ENCODE measurements at places on chromosomes 7 and 10.

- DNase-seq: peak; percentile 38
These were observed at the start of gene CUX1 for GRCh38 chr7:101817471-101818286. CUX1 (plus strand) TSS chr7:101817626; CDS start chr7:101817640, 14 bp downstream.

GRCh38 chr7:21054427-21055112 is 267.9 kb upstream of the SP8 start:
- DNase-seq: no peak

DNA sequence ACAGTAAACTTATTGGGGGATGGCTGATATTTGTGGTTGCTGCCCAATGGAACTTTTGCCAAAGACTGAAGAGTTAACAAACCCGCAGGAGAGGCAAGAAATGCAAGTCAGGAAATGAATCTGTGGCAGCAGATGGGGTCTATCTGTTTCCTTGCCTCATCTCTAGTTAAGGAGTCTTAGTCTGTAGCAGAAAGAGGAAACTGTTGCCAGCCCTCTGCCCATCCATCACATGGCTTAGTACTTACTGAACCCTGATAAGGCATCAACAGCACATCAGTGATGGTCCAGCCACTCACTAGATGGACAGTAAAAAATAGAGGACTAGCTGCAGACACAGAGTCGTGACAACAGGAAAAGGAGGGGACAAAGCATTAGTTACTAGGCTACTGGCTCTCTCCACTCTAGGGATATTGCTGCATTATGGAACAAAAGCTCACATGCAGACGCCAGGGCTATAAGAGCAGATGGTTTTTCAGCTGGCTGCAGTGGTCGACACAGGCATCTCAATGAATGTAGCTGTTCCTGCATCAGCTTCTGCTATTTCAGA is 614.7 kb downstream of the PARD3 start:
- no peak for DNase-seq

DNA sequence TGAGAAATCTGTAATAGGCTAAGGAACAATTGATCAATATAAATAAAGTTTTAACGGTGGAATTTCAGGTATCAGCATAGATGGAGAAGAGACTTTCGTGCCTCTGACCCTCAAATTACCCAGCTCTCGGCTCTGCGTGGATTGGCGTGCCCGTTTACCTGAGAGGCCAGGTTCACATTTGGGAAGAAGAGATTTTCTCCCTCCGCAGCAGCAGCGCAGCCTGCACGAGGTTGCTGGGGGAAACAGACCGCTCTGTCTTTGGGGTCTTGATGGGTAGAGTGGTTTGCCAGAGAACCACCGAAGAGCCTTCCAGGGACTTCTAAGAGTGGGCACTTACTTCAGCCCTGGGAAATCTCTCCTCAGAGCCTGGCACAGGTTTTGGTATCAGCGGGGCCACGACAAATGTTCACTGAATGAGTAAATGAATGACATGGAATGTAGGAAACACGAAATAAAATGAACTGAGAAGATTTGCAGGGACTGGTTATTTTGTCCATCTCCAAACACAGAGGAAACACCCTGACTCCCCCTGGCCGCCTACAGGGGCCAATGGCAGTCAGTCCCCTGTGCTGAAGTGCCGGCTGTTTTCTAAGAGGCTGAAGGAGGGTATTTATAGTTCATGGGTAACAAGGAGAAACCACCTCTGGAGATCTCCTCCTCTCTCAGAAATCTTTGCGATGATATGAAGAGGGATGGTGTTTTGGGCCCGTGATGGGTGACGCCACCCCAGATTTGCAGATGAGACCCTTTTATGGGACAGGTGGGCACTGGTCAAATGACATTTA is 338.5 kb downstream of the ADARB2 start:
- DNase-seq: no peak

DNA sequence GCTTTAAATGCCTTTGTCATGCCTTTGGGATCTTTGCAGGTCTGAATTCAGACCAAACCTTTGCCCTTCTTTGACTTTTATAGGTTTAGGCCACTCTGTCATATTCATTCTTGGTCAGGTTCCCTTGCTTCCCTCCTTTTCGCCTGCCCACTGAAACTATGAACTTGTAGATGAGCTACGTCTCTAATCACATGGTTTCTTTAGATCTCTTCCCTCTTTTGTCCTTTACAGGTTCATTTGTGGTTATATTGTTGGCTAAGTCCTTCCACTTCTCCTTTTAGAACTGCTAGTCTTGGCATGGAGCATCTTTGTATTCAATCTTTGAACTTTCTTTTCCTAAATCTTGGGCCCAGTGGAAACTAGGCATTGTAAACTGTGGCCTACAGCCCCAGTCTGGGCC is 104.0 kb upstream of the ZEB1 start:
- DNase-seq: no peak

DNA sequence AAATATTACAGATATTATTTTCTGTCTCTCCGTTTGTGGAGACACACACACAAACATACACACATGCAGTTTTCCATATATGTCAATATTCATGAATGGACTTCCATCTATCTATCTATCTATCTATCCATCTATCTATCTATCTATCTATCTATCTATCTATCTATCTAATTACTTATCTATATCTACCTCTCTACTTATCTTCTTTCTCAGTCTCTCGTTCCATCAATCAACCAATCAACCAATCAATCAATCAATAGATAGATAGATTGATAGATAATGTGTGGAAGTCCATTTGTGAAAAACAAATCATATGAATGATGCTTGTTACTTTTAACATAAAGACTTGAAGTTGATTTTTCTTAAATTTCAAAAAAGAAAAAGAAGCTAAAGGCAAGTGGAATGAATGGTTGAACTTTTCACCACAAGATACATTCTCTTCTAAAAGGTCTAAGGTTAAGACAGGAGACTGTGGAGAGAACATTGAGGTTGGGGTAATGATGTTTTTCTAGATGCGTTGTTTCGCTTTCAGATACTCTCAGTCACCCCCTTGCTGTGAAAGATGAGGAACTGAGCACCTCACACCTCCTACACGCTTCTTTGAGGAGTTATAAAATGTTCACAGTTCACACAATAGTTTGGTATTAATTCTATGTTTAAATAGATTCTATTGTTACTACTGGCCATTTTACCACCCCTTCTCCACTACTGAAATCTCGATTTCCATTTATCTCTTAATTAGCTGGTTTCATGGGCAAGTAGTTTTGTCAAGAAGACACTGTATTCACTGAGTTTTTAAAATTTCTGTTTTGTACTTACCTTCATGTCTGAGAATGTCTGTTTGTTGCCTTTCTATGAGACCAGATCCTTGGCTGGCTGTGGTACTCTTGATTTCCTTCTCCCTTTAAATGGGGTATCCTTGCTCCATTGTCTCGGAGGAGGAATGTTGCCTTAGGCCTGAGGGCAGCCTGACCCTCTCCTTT is 114.1 kb downstream of the EMX2 start:
- DNase-seq: no peak

GRCh38 chr7:116617878-116618277 is 54.1 kb upstream of the MET start:
- DNase-seq: no peak

- peak; percentile 81 for DNase-seq
These were observed 33.0 kb downstream of the MAGI2 start for GRCh38 chr7:79420464-79420863.

GRCh38 chr10:126349101-126349500 is 39.2 kb downstream of the ADAM12 start:
- no peak for DNase-seq
